Kidney capillary endothelial cell (primary cell): ENCODE measurements at places on chromosomes 1 and 21.

GRCh38 chr1:181777812-181778211 lies 283.7 kb downstream of the ZNF648 start:
- DNase-seq = no peak

DNA sequence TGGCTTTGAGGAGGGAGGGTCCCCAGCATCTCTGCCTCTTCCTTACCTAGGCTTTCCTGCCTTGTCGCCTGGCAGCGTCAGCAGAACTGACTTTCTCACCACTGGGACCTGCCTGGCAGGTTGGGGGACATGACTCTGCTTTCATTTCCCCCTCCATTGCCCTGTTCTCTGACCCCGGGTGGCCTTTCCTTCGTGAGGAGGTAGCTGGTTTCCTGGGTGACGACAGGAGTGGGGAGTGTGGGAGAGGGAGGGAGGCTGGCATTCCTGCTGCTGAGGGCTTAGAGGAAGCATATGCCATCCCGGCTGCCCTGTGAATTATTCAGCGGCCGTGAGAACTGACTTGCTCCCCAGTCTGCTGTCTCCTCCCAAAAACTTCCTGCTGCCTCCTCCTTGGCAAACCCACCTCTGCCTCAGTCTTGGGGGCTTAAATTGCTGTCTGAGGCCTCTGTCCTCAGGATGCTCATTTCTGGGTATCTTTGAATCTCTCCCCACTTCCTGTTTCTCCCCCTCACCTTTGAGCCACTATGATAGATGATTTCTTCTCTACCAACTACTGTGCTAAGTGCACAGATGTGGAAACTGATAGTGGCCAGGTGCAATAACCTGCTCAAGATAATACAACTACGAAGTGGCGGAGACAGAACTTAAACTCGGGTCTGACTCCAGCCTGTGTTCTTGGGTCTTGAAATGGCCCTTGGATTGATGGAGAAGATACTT lies 182.0 kb upstream of the CSF3R start:
- no peak for DNase-seq

- DNase-seq = no peak
These were observed 256.6 kb downstream of the DYRK1A start for GRCh38 chr21:37623183-37623582.

DNA sequence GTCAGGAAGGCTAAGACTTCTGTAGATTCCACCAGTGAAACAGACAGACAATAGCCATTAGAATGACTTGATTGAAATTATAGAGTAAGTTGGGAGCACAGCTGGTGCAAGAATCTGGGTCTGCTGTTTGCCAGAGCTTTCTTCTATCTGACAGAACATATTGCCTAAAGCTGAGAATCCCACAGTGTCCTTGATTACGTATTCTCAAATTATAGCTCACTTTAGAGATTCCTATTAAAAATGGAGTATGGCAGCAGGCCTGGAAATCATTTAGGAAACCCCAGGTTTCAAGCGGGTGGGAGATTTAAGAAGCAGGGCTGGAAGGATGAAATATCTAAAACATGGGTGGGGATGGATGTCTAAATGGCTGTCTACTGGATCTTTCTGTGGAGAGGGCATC lies 639.7 kb upstream of the CXADR start:
- DNase-seq = no peak
